ENCODE measurements at places on chromosomes 3 and 15.

GRCh38 chr3:150146991-150147761 is 176.5 kb upstream of the PFN2 start:
- no peak for DNase-seq

DNA sequence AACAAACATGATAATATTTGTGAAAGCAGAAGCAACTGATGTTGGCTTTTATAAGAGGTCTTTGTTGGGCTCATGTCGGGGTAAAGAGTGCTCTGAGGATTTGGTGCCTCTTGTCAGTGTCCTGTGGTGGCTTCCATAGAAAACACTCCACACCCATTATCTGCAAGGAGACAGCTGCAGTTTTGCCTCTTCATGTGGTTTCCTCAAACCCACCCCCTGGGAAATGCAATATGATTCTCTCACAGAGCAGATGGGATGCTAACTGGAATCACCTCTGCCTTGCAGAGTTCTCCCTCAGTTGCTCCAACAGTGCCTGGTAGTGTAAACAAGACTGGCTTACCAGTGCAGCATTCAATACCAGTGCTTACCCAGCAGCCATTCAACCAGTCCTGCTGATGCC is 771.4 kb upstream of the CFAP20DC start:
- DNase-seq: no peak

- no peak for DNase-seq
Observed at GRCh38 chr3:2078821-2079220, 19.8 kb upstream of the CNTN4 start.

GRCh38 chr3:97882975-97883598 is 61.3 kb downstream of the CRYBG3 start:
- DNase-seq: no peak

- no peak for DNase-seq
Observed at GRCh38 chr15:60313906-60314305, 83.9 kb downstream of the ANXA2 start.

GRCh38 chr3:152204218-152204617 is 64.5 kb upstream of the MBNL1 start:
- DNase-seq: no peak

- DNase-seq: no peak
Observed at GRCh38 chr3:112897791-112898190, 51.1 kb upstream of the CD200R1L start.

- peak; percentile 91 for DNase-seq
Observed at GRCh38 chr3:118501152-118501551, 533.5 kb downstream of the IGSF11 start.

DNA sequence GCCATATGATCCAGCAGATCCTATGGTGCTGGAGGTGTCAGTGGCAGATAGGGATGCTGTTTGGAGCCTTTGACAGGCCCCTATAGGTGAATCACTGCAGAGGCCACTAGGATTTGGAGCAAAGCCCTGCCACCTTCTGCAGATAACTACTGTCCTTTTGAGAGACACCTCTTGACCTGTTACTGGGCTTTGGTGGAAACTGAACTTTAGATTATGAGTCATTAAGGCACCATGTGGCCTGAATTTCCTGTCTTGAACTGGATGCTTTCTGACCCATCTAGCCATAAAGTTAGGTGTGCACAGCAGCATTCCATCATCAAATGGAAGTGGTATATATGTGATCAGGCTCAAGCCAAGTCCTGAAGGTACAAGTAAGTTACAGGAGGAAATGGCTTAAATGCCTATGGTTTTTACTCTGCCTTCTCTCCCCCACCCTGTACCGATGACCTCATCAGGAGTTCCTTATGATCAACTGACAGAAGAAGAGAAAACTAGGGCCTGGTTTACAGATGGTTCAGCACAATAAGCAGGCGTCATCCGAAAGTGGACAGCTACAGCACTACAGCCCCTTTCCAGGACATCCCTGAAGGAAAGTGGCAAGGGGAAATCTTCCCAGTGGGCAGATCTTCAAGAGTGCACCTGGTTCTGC is 565.6 kb upstream of the AGTR1 start:
- DNase-seq: no peak

DNA sequence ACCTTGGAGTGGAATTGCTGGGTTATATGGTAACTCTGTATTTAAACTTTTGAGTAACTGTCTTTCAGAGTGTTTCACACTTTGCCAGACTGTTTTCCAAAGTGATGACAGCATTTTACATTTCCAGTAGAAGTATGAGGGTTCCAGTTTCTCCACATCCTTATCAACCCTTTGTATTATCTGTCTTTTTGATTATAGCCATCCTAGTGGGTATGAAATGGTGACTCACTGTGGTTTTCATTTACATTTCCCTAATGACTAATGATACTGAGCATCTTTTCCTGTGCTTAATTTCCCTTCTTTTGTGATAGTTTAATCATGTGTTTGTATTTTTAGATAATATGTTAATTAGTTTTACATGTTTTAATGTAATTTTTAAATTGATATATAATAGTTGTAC is 138.1 kb upstream of the DAZL start:
- DNase-seq: no peak

- no peak for DNase-seq
Observed at GRCh38 chr3:122628567-122628966, 51.1 kb downstream of the PARP15 start.

DNA sequence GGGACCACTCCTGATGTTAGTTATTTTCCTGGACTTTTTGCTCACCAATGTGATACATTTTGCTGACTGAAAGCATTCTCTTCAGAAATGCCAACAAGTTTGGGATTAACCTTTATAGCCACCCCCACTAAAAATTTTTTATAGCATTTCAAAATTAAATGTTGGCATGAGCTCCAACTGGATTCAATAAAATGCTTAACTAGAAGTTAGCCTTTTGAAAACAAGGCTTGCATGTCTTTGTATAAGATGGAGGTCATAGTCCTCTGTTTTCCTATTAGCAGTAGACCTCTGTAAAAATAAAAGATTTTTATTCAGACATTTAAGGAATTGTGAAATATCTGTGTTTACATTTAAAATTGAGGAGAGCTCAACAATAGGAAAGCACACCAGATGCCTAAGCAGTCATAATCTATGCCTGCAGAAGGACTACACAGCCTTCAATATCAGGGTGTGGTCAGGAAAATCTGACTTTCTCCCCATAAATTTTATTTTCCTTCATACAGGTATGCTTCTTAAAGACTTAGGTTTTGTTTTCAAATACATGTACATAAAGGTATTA is 87.2 kb downstream of the DNAJC13 start:
- DNase-seq: no peak

- DNase-seq: no peak
Observed at GRCh38 chr3:143145906-143146305, 26.3 kb downstream of the CHST2 start.

- DNase-seq: no peak
Observed at GRCh38 chr3:165513715-165514701, 317.8 kb upstream of the SLITRK3 start.

DNA sequence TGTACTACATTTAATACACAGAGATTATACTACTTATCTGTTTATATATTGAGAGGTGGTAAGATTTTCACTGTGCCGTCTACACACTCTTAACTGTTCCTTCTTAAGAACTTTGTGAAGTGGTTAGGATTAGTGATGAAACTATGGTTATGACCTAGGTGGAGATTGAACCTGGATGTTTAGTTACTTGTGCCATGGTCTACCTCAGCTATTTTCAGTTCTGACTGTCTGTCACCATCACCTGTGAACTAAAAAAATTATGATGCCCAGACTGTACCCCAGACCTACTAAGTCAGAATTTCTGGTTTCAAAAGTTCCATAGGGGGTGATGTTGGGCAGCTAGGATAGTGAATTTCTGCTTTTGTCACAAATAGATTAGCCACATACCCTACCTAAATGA is 6.4 kb downstream of the RASA2 start:
- DNase-seq: no peak

GRCh38 chr15:42919308-42919707 is 1.3 kb downstream of the TTBK2 start:
- DNase-seq: no peak

GRCh38 chr3:5384557-5385236 is 197.2 kb downstream of the EDEM1 start:
- DNase-seq: no peak

DNA sequence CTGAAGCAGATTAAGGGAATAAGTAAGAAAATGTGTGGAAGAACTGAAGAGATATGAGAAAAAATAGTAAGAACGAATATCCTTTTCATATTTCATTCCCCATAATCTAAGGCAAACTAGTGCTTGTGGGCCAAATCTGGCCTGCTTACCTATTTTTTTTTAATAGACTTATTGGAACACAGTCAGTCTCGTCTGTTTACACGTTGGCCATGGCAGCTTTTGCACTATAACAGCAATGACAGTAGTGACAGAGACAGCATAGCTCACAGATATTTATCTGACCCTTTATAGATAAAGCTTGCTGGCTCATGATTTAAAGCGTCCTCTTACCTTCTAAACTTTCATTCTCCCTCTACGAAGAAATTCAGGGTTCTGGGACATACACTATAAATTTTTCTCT is 50.0 kb upstream of the CDAN1 start:
- DNase-seq: no peak

GRCh38 chr3:152564459-152564858 is 270.5 kb upstream of the P2RY1 start:
- DNase-seq: no peak

DNA sequence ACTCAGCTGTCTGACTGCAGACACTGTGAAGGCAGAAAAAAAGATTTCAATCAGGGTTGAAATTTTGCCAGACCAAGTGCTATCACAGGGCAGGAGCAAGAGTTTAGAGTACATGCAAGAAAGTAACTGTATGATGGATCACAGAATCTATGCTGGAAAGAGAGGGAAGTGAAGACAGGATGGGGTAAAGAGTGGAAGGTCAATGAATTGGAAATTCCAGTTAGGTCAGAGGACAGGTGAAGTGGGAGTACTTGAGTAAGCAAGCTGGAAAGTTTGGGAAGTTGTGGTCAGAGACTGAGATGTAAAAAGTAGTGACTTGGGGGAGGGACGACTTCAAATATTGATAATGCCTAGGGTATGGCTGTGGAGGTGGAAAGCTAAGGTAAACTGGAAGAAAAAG is 7.2 kb downstream of the SPG11 start:
- no peak for DNase-seq

GRCh38 chr3:56055546-56055945 is 412.7 kb downstream of the ERC2 start:
- DNase-seq: no peak

All from NCI-H1092 (cell line).